Osteocyte (in vitro differentiated cells): ENCODE measurements at places on chromosomes 1 and 21. TPM values are rescaled to one million over a fixed set of nuclear protein-coding genes. Genes with fewer than 3 reads are reported as not detected.

DNA sequence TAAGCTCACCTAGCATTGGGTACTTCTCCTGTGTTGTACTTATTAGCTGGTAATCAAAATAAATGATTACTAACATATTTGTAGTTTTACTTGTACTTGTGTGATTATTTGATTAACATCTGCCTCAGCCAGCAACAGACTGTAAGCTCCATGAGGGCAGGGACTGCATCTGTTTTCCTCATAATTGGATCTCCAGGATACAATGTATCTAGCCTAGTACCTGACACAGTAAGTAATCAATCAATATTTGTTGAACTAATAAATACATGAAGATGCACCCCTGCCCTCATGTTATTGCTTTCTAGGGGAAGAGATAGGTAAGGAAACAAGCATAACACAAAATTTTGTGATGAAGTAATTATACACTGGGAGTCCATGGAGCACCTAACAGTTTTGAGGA, 101.5 kb downstream of the TENT5C start:
- H3K4me3 ChIP-seq = no peak overlapping the region
- H3K4me1 ChIP-seq = no peaks in the 10 kb centered on the region
- no peaks in the 10 kb centered on the region for H3K36me3 ChIP-seq
- H3K27ac ChIP-seq = no peak overlapping the region
- DNase-seq = no peak

DNA sequence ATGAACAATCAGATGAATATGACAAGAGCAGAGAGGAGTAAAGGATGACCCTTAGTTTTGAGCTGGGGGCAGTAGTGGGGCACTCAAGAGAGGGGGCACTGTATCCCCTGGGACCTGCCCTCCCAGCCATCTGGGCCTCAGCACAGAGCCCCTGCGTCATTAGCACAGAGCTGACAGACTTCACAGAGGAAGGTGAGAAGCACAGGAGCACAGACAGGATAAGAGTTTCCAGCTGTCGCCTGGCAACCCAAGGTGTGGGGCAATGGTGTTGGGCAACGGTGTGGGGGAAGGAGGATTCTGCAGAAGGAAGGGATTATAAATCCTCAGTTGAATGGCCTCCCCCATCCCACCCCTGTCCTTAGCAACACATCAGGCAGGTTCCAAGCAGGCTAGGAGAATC, 30.2 kb downstream of the RAB3B start:
- H3K36me3 ChIP-seq = no peaks in the 10 kb centered on the region
- peaks cover 9% of the 10 kb centered on the region for H3K4me1 ChIP-seq
- H3K27me3 ChIP-seq = no peaks in the 10 kb centered on the region
- H3K27ac ChIP-seq = no peak overlapping the region
- no peak overlapping the region for H3K4me3 ChIP-seq

Gene CR1L
- total RNA-seq = not detected in 2 replicates

DNA sequence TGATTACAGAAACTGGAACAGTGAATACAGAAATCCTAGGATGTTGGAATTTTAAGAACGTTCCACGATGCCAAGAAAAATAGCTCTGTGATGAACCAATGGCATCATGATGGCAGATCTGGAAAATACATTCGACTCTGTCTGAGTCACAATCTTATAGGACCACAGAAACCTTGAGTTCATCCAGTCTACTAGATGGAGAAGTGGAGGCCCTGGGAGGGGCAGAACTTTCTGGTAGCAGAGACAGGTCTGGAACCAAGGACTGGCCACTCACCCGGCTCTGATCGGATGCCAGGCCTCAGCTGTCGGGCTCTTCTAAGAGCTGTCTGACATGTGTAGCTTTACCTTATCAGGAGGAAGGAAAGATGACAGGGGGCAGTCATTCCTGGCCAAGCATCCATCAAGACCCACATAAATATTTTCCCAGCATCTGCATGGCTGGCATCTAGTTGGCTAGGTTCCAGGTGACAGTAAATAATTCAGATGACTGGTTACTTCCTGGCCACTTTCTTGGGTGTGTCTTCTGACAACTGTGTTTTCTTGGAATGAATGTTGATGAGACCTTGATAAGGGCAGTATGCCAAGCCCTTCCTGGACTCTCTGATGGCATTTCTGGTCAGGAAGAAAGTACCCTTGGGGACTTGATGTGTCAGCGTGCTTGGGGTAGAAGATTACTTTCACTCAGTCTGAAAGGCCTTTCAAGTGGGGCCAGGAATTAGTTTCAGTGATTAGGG, 72.6 kb upstream of the TRABD2B start:
- no peak for DNase-seq
- peaks cover 1% of the 10 kb centered on the region for H3K4me1 ChIP-seq
- H3K4me3 ChIP-seq = no peak overlapping the region
- no peaks in the 10 kb centered on the region for H3K36me3 ChIP-seq
- H3K27ac ChIP-seq = no peak overlapping the region
